T-helper 17 cell (primary cell): ENCODE measurements at places on chromosomes 12 and 14. TPM values are rescaled to one million over a fixed set of nuclear protein-coding genes. Genes with fewer than 3 reads are reported as not detected.

The MYF5 gene
- total RNA-seq: not detected

The SSPN gene
- total RNA-seq: not detected

The TBC1D30 gene
- 0.23 TPM for total RNA-seq

The CFL2 gene
- total RNA-seq: 41.8 TPM

DNA sequence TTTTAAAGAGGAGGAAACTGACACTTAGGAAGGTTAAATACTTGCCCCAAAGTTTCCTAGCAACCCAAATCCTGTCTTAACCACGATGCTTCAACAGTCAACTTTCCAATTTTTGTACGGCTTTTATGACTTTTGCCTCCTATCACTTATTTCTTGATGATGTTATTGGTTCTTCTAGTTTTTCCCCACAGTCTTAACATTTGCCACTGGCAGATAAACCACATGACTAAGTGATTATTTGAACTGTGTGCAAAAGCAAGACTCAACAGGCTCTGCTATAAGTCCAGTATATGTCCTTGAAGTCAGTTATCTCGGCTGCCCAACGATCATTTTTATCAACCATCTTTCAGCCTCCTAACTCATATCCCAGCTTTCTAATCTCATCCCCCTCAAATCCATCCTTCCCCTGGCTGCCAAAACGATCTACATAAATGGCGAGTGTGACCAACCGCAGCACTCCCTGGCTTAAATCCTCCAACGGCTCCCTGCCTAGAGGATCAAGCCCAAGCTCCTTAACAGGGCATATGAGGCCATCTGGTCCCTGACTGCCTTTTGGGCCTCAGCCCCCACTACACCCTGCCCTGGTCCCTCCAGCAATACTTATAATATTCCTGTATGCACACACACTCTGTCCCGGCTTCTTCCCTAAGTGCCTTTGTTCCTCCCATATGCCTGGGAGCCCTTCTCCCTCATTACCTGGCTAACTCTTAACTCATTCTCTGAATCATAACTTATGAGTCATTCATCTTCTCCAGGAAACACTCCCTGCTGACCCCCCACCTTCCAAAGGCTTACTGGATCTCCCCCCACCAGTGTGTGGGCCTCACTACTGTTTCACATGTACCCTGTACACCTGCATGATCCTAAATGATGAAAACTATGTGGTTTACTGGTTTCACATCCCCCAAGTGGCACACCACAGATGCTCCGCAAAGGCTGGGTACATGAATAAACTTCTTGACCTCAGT lies 8.8 kb downstream of the VPS37B start:
- DNase-seq: no peak

- no peak for DNase-seq
These were observed 227.4 kb downstream of the ALX1 start for GRCh38 chr12:85507456-85507855.

DNA sequence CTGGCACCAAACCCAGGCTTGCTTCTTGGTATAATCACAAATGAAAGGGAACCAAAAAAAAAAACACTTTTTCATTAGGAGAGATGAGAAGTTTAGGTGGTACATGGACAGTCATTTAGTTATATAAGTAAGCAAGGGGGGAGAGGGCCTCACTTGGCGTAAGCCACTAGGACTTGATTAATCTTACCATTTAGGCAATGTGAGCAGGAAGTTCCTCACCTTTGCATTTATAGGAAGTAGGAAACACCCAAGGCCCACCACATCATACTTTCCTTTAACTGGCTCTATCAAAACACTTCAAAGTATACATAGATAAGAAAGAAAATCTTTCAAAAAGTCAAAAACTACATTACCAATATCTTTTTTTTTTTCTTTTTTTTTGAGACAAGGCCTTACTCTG lies 6.7 kb upstream of the RPS6KA5 start:
- no peak for DNase-seq
